ENCODE measurements at places on chromosomes 6 and 20.

DNA sequence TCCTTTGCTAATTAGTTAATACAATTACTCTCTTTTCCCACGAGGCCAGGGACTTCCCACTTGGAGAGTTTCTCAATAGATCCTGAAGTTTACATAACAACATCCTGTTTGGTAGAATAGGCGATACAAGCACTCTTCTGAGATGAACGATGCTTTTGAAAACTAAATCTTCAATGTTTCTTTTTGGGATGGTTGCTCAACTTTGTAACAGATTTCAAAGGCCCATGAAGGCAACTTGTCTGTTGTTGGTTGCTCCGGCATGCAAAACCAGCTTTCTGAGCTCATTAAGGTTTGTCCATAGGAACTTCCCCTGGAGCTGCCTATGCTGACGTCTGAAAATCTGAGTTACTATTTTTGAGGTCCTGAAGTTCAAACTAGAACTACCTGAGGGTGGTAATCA, 25.9 kb upstream of the ROS1 start:
- DNase-seq = no peak

- no peak for DNase-seq
Measured at GRCh38 chr20:1496930-1497329, 5.7 kb upstream of the SIRPB2 start.

DNA sequence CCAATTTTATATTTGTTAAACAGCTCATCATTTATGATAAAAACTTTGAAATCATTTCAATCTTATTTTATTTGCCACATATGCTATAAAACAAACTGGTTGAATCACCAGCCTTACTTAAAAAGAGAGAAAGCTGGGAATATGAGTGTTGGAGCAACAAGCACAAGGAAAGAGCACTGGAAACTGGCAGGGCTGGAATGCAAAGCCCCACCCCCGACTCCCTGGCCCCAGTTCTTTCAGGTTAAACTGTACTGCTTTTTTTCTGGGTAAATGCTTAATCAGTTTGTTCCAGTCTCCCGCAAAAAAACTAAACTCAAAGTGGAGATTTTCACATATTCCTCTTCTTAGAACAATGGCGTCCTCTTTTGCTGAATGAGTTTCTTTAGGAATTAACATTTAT, 433.8 kb upstream of the NOX3 start:
- DNase-seq = no peak

GRCh38 chr20:57654998-57655808, 35.0 kb upstream of the ZBP1 start:
- DNase-seq = no peak
